Sigmoid colon (tissue), 7 donors: ENCODE measurements at places on chromosomes 3 and 15. TPM values are rescaled to one million over a fixed set of nuclear protein-coding genes. Genes with fewer than 3 reads are reported as not detected.

Gene CHST13
- 0.46 TPM for polyA plus RNA-seq

Gene ERICH6
- polyA plus RNA-seq, result not detected

Gene ZBTB20
- polyA plus RNA-seq, result under 0.01 TPM

Gene SKIL
- polyA plus RNA-seq, result 14.6 TPM

Gene CASR
- not detected for polyA plus RNA-seq

Gene SMCO1
- not detected for polyA plus RNA-seq

Gene HIGD2B
- not detected for polyA plus RNA-seq

Gene B3GALNT1
- 2.5 TPM for polyA plus RNA-seq

Gene CACNA2D2
- polyA plus RNA-seq, result 0.60 TPM

Gene PLA2G4E
- polyA plus RNA-seq, result 0.13 TPM

Gene AMT
- 11.5 TPM for polyA plus RNA-seq

Gene ACKR2
- 3.3 TPM for polyA plus RNA-seq

Gene FOXL2NB
- polyA plus RNA-seq, result not detected

Gene CCR8
- 0.93 TPM for polyA plus RNA-seq

Gene MYRIP
- 4.2 TPM for polyA plus RNA-seq

Gene SLC12A8
- 1.6 TPM for polyA plus RNA-seq

Gene PDIA5
- 4.2 TPM for polyA plus RNA-seq

Gene STRA6
- not detected for polyA plus RNA-seq

Gene CADPS
- 1.6 TPM for polyA plus RNA-seq

Gene CLDN16
- polyA plus RNA-seq, result 0.01 TPM

Gene NANOGP8
- not detected for polyA plus RNA-seq

Gene TMC3
- not detected for polyA plus RNA-seq

Gene PP2D1
- not detected for polyA plus RNA-seq

Gene PLA1A
- 2.9 TPM for polyA plus RNA-seq

Gene ITIH3
- not detected for polyA plus RNA-seq

Gene TM4SF1
- polyA plus RNA-seq, result 18.0 TPM

Gene MST1R
- 106 TPM for polyA plus RNA-seq

Gene MITF
- 2.1 TPM for polyA plus RNA-seq

Gene TIMP4
- 5.4 TPM for polyA plus RNA-seq

Gene H1-8
- polyA plus RNA-seq, result not detected

Gene ELP6
- 27.7 TPM for polyA plus RNA-seq

Gene GOLGA6L9
- 3.6 TPM for polyA plus RNA-seq

Gene ROPN1B
- polyA plus RNA-seq, result 0.06 TPM

Gene CGGBP1
- 30.5 TPM for polyA plus RNA-seq

Gene SCN11A
- polyA plus RNA-seq, result 0.57 TPM
